NCI-H1417 (cell line): ENCODE measurements at places on chromosomes 4 and X.

DNA sequence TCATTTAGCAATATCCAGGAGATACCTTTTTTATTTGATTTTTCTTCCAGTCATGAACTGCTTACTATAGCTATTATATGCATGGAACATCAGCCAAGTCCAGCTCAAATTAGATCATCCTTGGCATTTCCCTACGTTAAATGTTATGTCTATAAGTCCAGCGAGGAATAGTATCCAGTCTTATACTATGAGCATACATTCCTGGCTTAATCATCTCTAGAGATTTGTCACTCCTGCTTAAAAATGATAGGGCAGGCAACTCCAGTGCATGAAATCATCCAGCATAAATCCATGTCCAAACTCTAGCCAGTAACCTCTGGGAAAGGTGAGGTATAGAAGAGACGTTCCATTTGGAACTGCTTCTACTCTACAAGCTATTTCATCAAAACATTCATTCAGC lies 126.7 kb upstream of the VCX2 start:
- DNase-seq = no peak

- no peak for DNase-seq
Measured at GRCh38 chrX:118615141-118615540, 112.3 kb upstream of the IL13RA1 start.

DNA sequence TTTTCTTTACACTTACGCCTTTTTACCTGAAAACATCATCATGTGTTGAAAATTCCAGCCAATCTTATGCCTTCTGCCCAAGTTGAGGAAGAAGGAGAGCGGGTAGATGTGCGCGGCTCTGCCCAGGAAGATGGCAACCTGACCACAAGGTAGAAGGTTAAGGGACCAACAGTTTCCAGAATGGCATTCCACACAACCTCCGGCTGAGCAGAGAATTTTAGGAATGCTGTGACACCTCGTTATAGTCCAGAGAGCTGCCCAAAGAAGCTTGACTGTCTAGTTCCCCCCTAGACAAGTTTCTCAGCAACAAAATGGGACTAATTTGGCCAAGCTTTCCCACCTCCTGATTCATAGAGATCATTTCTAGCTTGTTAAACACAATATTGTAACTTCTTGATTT lies 75.1 kb downstream of the CHST7 start:
- no peak for DNase-seq

DNA sequence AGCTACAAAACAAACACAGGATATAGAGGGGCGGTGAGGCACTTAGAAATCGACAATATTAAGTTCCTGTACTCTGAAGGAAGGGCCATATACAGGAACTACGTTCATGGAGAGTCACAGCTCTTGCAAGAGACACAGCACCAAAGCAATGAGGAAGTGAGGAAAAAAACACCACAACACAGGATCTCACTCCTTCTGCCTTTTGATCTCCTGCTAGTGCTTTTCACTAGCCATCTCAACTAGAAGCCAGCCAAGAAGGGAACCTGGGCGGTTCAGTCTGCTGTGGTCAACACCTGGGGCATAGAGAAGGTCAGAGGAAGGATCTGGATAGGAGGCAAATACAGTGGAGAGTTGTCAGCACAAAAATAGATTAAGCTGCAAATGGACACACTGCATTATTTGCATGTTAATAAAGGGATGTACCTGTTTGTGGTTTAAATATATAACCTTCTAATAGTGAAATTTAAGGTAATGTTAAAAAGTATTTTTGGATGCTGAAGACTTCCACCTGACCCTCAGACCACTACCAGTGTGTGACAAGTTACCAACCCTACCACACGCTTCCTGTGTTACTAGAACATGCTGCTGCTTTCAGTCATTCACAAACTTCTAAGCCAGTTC lies 104.6 kb downstream of the DTHD1 start:
- DNase-seq = no peak

GRCh38 chrX:30863974-30864373 lies 25.1 kb downstream of the TAB3 start:
- DNase-seq = no peak

GRCh38 chr4:24468071-24468470 lies 116.3 kb downstream of the DHX15 start:
- DNase-seq = no peak

DNA sequence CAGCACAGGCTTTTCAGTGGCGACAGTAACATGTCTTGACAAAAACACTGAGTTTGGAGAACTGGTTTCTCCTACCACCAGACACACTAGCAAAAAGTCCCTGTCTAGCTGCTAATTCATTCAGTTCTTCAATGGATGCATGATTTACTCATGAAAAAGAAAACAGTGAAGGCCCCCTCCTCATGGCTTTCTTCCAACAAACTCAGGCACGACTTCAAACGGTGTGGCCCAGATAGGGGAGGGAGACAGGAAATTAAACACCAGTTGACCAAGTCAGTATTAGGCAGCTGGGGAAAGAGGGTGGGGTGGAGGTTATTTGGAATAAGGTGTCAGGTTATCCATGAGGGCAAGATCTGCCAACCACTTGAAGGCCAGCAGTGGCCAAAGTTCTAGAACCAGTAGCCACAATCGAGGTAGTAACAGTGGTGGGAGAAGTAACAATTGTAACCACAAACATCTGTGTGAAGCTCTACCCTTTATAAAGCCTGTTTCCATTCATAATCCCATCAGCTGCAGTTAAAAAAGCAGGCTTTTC lies 60.2 kb downstream of the SEPSECS start:
- no peak for DNase-seq

GRCh38 chr4:15262396-15262795 lies 165.4 kb upstream of the C1QTNF7 start:
- no peak for DNase-seq

DNA sequence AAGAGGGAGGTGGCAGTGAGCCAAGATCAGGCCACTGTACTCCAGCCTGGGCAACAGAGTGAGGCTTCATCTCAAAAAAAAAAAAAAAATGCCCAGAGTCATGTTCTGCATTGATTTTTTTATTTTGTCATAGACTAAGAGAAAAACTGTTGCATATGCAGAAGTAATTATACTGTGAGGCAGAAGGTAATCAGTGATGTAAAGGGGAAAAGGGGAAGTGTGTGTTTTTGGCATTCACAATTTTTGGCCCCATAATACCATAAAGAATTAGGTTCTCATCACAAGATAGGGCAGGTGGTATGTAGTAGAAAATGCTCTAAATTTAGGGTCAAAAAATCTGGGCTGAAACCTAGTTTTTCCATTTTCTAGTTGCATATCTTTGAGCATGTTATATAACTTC lies 47.3 kb upstream of the GAB1 start:
- DNase-seq = no peak

GRCh38 chrX:72621163-72621562 lies 48.5 kb upstream of the HDAC8 start:
- no peak for DNase-seq

DNA sequence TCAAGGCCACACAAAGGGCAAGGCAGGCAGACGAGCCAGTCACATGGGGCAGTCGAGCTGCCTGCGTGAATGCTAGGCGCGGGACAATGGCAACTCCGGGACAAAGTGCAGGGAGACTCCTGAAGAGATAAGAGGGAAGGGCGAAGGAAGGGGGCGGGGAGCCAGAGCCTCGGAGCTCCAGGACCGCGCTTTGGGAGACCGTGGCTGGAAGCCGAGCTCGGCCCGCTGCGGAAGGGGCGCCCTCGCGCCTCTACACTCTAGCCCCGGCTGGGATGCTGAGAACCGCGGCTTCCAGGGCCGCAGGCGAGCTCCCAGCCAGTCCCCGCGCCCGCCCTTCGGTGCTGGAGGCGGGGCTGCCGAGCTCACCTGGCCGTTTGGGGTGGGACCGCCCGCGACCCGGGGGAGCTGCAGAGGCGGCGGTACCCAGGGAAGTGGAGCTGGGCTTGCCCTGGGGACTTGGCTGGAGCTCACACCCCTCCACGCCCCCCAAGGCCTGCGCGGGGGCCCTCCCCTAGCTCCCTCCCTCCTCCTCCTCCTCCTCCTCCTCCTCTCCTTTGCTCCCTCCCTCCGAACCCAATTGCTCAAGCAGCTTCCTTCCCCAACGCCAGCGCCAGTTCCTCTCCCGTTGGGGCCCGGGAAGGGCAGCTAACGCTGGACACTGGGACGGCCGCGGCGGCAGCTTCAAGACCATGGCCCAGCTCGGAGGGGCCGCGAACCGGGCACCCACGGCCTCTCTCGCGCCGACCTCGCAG lies at the start of gene SOWAHD:
Gene SOWAHD (plus strand): TSS at position 610 of the 752 bp plus-strand sequence. CDS start 80 bp downstream, at position 690.
- no peak for DNase-seq

DNA sequence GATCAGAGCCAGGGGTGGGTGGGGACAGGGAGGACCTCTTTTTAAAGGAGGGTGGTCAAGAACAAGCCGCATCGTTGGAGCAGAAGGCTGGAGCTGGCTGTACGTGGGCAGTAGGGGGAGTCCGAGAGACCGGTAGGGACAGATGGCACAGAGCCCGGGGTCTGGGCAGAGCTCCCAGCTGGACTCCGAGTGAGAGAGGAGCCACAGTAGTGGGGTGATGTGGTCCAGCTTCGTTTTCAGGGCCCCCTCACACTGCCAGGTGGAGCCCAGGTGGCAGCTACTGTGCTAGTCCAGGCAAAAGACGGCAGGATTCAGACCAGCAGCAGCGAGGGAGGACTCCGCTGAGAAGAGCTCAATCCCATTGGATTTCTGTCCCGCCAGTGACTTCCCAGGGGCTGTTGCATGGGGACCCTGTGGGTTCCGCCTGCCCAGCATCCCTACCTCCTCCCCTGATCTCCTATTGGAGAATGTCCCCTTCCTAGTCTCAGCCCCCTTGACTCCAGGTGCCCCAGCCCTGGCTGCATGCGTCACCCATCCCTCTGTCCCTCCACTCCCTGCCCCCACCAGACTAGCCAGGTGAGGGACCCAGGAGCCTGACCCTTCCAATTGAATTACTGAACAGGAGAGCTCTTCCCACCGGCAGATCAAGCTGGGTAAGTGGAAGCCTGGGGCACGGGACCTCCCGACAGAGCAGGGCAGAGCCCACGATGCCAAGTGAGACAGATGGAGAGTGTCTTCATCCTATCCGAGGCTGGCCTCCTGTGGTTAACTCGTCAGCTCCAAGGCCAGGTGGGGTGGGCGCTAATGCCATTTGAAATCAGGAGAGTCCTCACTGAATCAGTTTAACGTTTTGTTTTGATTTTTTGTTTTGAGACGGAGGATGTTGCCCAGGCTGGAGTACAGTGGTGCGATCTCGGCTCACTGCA lies 2.9 kb downstream of the ARHGAP4 start:
- peak; percentile 33 for DNase-seq

GRCh38 chr4:130646886-130647285 lies 1550.9 kb downstream of the C4orf33 start:
- DNase-seq = no peak

GRCh38 chrX:11664211-11665167 lies 1.2 kb downstream of the ARHGAP6 start:
- DNase-seq = no peak

DNA sequence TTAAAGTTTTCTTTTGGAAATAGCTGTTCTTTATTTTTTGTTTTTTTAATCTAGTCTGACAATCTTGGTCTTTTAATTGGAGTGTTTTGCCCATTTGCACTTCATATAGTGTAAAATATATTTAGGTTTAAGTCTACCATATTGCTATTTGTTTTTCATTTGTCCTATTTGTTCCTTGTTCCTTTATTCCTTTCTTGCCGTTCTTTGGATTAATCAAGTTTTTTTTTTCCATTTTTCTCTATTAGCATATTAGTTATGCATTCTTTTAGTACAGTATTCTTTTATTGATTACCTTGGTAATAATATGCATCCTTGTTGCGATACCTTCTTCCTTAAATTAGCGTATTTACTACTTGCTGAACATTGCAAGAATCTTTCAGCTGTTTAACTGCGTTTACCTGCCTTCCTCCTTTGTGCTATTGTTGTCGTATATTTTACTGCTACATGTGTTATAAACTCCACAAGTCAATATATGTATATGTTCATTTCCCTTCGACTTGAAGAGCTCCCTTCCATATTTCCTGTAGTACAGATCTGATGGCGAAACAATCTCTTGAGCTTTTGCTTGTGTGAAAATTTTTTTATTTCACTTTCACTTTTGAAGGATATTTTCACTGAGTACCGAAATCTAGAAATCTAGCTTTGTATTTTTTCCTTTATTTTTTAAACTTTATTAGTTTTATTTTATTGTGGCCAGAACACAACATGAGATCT lies 23.9 kb upstream of the RNF212 start:
- DNase-seq = no peak

DNA sequence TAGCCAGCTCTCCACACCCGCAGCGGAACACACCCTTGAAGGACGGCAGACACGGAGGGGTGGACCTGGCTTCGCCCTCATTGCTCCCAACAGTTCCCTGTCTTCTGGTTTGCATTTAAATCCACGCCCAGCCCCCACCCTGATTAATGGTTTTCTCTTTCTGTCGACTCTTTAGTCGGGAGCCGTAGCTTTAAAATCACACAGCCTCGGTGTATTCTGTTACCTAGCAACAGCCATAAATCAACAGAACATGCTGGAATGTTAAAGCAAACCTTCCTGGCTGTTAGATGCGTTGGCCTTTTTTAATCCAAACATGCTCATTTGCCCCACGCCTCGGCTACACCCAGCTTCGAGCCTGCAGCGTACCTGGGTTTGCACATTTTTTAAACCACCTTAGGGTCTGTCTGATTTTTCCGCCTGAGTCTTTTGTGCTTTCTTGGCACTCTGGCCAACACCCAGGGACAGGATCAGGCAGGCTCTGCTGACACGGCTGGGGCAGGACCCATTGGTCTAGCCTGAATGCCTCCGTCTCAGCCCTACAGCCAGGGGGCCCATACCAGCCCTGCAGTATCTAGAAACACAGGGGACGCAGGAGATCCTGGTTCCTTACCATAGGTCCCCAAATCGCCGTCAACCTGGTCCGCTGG lies 21.4 kb upstream of the PPP2R2C start:
- DNase-seq = peak; percentile 85

- DNase-seq = peak; percentile 88
Measured at GRCh38 chr4:139603576-139604410, 47.8 kb upstream of the SETD7 start.

DNA sequence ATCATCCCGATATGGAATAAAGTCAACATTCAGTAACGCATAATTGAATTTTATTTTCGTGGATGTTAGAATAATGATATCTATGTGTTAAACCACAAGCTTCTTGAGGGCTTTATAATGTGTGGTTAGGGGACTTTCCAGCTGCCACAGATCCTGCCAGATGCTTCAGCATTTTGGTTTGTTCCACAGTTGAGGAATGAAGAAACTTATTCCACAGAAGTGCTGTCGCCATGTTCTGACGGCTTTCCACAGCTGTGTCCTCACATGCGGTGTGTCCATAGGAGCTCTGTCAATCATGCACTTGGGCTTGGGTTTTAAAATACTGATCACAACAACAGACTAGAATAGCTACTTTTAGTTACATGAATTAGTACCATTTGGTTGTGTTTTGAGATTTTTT lies 411.9 kb downstream of the TRIML1 start:
- no peak for DNase-seq

DNA sequence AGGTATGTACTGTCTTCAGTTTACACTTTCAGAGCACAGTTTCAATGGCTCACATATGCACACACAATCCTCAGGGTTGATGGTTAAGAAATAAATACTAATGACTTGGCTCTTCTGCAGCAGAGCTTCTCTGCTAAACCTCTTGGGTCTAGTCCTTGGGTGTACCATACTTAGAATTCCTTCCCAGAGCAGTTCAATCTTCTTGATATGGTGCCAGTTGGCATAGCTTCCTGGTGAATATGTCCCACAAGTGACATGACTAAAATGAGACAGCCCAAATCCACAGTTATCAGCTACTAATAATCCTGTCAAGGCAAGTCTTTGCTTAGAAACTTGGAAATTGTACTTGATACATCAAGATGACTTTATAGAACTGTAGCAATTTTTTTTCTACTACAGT lies 654.4 kb downstream of the IQCM start:
- DNase-seq = no peak

- DNase-seq = no peak
Measured at GRCh38 chrX:152480269-152481212, 29.4 kb upstream of the GABRA3 start.

GRCh38 chrX:40140706-40141499 lies 43.1 kb upstream of the BCOR start:
- no peak for DNase-seq
